ENCODE measurements at places on chromosomes 13 and 19.
A peak's percentile ranks its signal among the peaks of the same experiment; 100 is the strongest.

DNA sequence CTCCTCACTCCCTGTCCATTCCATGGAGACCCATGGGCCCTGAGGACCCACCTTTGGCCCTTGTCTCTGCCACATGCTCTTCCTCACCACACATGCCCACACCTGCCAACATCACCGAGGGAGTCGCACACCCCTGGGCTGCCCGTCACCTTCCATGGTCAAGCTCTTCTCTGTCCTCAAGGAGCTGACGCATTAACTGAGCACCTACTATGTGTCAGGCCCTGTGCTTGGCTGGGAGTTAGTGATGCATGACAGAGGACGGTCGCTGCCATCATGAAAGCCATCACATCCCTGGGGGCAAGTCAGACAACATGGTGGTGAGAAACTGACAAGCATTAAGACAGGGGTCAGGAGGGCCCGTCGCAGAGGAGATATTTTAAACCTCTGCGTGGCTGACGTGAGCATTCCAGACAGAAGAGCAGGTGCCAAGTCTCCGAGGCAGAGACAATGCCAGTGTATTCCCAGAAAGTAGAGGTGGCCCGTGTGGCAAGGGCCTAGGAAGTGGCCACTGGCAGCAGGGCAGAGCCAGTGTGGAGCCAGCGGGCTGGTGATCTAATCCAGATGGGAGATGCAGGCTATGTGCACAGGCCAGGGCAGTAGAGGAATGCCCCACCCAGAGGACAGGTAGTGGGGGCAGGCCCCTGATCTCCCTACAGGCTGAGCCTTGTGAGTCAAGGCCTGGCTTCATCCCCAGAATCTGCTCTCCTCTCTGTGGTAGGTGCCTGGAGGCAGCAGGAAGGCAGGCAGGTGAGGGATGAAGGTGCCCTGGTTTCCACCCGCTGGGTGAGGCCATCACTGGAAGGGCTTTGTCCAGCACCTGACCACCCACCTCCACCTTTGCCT lies 21.2 kb downstream of the ELAVL1 start:
- no peak for DNase-seq

- DNase-seq = no peak
Measured at GRCh38 chr13:27569405-27569804, 50.9 kb downstream of the LNX2 start.

GRCh38 chr19:46515879-46516350 lies 20.2 kb upstream of the PNMA8B start:
- no peak for DNase-seq

DNA sequence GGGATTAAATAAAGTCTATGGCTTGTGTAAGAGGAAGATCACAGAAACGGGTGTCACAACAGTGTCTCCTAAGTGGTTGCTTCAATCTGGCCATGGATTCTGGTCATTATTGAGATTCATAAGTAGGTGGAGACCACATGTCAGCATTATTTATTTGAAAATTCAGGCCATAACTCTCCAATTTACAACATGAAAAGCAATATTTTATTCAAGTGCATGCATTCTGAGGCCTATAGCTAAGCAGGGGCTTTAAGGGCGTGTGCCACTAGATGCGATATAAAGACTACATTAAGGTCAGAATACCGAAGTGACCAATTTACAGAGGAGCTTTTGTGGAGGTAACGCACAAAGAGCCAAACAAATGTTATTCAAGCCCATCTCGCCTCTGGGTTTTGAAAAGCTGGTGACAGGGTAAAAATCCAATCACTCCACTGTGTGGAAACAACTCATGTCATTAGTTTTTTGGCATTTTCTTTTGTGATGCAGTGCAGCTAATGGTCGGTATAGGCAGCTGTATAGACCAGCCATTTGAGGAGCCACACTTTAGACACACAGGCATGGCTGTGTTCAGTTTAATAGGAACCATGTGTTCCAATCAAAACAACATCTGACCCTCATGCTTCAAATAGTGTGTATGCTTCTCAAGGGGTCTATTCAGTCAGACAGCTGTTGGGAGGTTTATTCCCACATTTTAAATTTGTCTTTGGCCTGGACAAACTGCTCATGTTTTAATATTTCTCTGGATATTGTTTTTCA lies 123.7 kb downstream of the KL start:
- no peak for DNase-seq

DNA sequence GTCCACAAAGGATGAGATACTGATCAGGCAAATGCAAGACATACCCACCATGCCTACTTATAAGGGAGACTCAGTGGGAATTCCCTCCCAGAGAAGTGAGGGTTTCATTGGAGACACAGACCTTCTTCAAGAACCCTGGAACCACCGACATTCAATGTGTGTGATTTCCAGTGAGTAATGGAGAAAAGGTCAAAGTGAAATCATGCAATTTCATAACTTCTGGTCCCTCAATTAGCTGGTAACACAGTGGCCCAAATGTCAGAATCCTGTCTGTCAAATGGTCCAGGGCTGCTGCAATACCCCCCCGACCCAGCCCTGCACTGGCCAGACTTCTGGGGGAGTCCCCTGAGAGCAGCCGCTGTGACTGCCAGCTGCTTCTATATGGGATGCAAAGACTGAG lies 4.7 kb upstream of the METTL21C start:
- no peak for DNase-seq

DNA sequence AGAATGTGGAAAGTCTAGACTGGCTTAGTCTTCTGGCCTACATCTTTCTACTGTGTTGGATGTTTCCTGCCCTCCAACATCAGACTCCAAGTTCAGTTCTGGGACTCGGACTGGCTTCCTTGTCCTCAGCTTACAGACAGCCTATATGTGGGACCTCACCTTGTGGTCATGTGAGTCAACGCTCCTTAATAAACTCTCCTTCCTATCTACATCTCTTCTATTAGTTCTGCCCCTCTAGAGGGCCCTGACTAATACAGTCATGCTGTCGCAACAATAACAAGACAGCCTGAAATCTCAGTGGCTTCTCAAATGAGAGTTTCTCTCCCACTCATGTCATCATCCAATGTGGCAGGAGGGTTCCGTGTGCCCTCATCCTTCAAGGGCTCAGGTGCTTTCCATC lies 347.8 kb downstream of the MZT1 start:
- no peak for DNase-seq

- no peak for DNase-seq
Measured at GRCh38 chr13:35914662-35915061, 216.5 kb downstream of the DCLK1 start.

GRCh38 chr13:79386125-79386826 lies 19.8 kb downstream of the RBM26 start:
- no peak for DNase-seq

- DNase-seq = no peak
Measured at GRCh38 chr13:35469806-35470525, 6.5 kb downstream of the MAB21L1 start.

- DNase-seq = peak; percentile 56
Measured at GRCh38 chr19:15551293-15552004, 43.1 kb downstream of the CYP4F22 start.

GRCh38 chr13:101711307-101712025 lies 259.0 kb downstream of the ITGBL1 start:
- DNase-seq = no peak

DNA sequence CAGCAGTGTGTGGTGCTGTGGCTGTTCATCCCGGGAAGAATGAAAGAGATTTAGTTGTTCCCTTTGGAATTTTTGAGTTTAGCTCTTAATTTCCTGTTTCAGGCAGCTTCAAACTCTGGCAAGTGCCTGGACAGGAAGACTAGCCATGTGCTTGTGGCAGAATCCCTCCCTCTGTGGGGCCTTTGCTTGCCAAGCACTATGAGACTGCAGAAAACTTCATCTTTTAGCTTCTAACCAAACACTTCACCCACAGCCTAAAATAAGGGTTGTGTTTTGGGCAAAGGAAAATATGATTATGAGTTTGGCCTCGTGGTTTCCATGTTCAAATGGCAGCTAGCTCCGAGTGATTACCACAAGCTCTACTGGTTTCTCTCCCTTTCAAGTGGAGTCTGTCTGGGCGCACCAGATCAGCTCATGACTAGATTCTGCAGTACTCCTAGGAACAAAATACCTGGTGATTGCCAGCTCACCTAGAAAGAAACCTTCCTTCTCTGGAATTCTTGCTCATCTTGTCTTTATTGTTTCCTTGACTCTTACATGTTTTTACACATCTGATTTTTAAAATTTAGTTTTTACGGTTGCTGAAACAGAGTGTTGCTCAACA lies 707.5 kb downstream of the SLITRK6 start:
- DNase-seq = no peak

- DNase-seq = no peak
Measured at GRCh38 chr13:30194906-30195305, 112.4 kb downstream of the KATNAL1 start.

Measured in effector CD4-positive, alpha-beta T cell (primary cell).